ENCODE measurements at places on chromosomes 16 and 17. TPM values are rescaled to one million over a fixed set of nuclear protein-coding genes. Genes with fewer than 3 reads are reported as not detected.

The CD7 gene
- not detected for total RNA-seq

DNA sequence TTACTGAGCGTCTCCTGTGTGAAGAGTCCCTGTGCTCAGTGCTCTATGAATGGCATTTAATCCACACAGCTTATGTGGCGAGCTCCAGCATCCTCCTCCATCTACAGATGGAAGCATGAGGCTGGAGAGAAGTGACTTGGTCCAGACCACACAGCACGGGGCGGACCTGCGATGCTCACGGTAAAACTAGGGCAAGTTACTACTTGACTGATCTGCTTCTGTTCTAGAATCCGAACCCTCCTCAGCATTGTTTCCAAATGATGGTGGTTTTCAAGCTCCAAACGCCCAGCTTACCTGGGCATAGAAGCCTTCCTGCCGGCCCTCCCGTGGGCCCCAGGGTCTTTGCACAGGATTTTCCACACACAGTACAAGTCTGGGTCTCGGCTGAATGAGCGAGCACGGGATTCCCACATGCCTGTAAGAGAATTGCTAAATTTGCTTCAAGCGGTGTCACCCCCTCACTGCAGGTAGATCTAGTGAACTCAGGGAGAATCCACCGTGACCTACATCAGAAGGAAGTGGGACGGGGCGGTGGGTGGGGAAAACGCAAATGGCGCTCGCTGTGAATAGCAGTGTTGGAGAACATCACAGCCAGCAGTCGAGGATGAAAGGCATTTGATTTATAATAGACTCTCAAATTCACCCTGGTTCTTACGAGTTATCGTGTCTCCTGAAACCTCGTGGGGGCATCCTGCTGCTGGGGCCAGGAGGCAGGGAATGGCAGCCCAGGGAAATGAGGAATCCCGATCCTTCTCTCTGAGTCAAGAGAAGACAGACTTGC, 101.1 kb downstream of the CMIP start:
- no peak for DNase-seq

GRCh38 chr17:56688151-56688550, 94.7 kb downstream of the NOG start:
- DNase-seq, result no peak

The TSNAXIP1 gene
- total RNA-seq, result 1.8 TPM

- no peak for DNase-seq
Observed at GRCh38 chr16:81864646-81865382, 85.7 kb downstream of the PLCG2 start.

All from fibroblast of the aortic adventitia (primary cell).